Thyroid gland (tissue), 4 donors: ENCODE measurements at places on chromosomes 6 and 20. TPM values are rescaled to one million over a fixed set of nuclear protein-coding genes. Genes with fewer than 3 reads are reported as not detected.

DNA sequence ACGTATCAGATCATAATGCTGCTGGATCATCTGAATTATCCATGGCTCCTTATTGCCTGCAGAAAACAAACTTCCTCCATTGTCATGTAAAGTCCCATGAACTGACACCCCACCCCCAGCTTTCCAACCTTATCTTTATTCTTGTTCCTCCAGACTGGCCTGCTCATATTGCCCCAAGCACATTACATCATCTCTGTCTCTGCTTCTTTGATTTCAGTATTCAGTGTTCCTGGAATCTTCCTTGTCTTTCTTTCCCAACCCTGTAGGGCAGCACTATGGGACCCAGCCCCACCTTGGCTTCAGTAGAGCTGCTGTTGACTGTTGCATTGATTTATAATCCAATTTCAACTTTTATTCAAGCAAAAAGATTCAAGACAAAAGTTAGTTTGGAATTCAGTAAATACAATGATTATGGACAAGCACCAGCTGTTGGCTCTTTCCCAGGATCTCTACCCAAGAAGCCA lies 187.5 kb upstream of the ECI2 start:
- no peak for DNase-seq
- no peak overlapping the region for H3K4me3 ChIP-seq
- H3K4me1 ChIP-seq = peaks cover 3% of the 10 kb centered on the region
- H3K36me3 ChIP-seq = no peaks in the 10 kb centered on the region
- H3K27ac ChIP-seq = no peak overlapping the region

The FILIP1 gene
- total RNA-seq = 5.1 TPM

DNA sequence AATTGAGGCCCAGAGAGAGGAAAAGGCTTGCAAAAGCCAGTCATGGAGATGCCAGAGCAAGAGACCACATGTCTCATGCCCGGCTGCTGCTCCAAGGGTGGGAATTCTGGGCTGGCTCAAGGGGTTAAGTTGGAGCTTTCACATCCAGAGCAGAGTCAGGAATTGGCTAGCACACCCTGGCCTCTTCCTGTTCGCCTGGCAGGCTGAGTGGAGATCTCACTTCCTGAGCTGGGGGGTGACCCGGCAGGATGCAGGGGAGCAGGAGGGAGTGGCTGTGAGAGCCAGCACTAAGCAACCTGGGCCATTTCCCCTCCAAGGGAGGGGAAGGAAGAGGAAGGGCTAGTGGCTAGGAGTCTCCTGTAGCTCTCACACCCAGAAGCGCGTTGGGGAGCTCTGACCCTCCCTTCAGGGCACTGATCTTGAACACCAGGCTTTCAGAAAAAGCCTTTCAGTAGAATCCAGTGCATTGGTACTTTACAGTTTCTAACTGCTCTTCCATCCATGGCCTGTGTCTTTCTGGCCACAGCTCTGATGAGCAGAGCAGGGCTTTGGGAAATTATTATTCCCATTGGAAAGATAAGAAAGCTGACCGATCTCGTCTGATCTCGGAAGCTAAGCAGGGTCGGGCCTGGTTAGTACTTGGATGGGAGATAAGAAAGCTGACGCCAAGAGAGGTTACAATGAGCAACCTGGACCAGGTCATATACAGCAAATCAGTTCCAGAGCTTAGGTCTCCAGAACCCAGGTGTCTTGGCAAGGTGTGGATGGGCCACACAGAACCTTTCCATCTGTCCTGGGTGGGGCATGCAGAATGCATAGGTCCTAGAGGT lies 2.2 kb upstream of the CCM2L start:
- no peak overlapping the region for H3K27ac ChIP-seq
- H3K4me3 ChIP-seq = no peak overlapping the region
- peak; percentile 17 for DNase-seq
- no peaks in the 10 kb centered on the region for H3K27me3 ChIP-seq
- H3K4me1 ChIP-seq = peaks cover 17% of the 10 kb centered on the region

The ZBTB12 gene
- 1.2 TPM for total RNA-seq

GRCh38 chr20:62489932-62490263 lies 14.1 kb upstream of the GATA5 start:
- no peak for DNase-seq
- peak overlapping the region; percentile 22 for H3K27ac ChIP-seq
- peaks cover 6% of the 10 kb centered on the region for H3K27me3 ChIP-seq

The SAMD5 gene
- 8.9 TPM for total RNA-seq

DNA sequence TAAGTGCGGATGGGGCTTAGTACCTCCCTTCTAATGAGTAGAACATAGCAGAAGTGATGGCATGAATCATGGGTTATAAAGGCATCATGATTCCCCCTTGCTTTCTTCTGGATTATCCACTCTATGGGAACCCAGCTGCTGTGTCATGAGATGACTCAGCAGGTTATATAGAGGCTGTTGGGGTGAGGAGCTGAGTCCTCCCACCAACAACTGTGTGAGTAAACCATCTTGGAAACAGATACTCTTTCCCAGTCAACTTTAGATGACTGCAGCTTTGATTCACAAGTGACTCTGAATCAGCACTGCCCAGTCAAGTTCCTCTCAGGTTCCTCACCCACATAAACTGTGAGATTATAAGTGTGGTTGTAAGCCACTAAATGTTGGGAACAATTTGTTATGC lies 46.3 kb downstream of the FAM83B start:
- no peak overlapping the region for H3K27ac ChIP-seq
- H3K4me3 ChIP-seq = no peak overlapping the region
- no peak for DNase-seq
- H3K4me1 ChIP-seq = no peaks in the 10 kb centered on the region
- no peaks in the 10 kb centered on the region for H3K36me3 ChIP-seq

GRCh38 chr20:20212675-20213096 lies 155.2 kb upstream of the INSM1 start:
- no peak overlapping the region for H3K27ac ChIP-seq
- no peaks in the 10 kb centered on the region for H3K36me3 ChIP-seq
- no peaks in the 10 kb centered on the region for H3K27me3 ChIP-seq
- no peaks in the 10 kb centered on the region for H3K4me1 ChIP-seq
- no peak overlapping the region for H3K4me3 ChIP-seq
- no peak for DNase-seq

DNA sequence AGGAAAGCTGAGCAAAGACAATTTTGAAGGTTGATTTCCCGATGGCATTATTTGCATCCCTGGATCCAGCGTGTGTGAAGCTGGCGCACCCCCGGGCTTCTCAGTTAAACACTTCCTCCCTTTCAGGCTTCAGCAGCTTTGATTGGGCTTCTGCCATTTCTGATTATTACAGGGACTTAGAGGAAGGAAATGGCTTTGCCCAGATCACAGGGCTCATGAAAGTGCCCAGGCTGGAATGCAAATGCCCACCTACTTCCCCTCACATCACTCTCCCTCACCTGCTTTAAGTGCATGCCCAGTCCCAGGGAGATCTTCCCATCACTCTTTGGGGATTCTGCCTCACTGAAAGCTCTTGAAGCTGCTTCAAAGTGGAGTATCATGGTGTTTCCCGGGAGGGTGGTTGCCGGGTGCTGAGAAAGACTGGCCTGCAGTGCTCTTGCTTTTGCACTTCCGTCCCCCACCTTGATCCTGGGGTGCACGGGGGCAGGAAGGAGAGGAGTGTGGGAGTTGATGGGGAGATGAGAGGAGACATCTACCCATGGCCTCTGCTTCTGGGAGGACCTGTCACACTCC lies 28.3 kb downstream of the PHACTR3 start:
- H3K4me3 ChIP-seq = no peak overlapping the region
- no peak overlapping the region for H3K27ac ChIP-seq
- no peaks in the 10 kb centered on the region for H3K27me3 ChIP-seq
- no peaks in the 10 kb centered on the region for H3K4me1 ChIP-seq

- no peaks in the 10 kb centered on the region for H3K4me1 ChIP-seq
- H3K36me3 ChIP-seq = no peaks in the 10 kb centered on the region
- no peak overlapping the region for H3K27ac ChIP-seq
- no peaks in the 10 kb centered on the region for H3K27me3 ChIP-seq
These were observed 17.5 kb downstream of the GSTA2 start for GRCh38 chr6:52745764-52746201.

The RING1 gene
- 40.2 TPM for total RNA-seq

GRCh38 chr6:112743323-112743722 lies 396.2 kb downstream of the RFPL4B start:
- H3K36me3 ChIP-seq = no peaks in the 10 kb centered on the region
- DNase-seq = no peak
- H3K27me3 ChIP-seq = no peaks in the 10 kb centered on the region
- no peak overlapping the region for H3K27ac ChIP-seq

The SPATA25 gene
- total RNA-seq = not detected

- H3K27ac ChIP-seq = no peak overlapping the region
- H3K27me3 ChIP-seq = no peaks in the 10 kb centered on the region
- no peaks in the 10 kb centered on the region for H3K4me1 ChIP-seq
These were observed 3.5 kb downstream of the ENPP3 start for GRCh38 chr6:131640576-131640975.

DNA sequence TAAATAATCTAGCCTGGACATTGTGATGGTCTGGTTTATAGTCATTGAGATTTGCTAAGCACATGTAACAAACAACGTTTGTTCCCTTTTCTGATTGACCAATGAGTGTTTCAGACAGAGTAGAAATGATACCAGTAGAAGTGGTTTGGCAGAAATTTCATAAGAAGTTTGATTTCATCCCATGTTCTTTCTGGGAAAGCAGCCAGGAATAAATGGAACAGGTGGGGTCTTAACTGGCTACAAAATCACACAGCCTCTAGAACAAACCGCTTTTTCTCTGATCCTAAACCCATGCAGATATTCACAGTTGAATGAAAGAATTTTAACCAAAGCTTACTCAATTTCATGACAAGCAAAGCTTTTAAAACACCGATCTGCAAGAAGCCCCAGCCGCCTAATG lies 227.5 kb downstream of the UST start:
- H3K4me3 ChIP-seq = no peak overlapping the region
- no peaks in the 10 kb centered on the region for H3K27me3 ChIP-seq
- DNase-seq = no peak
- H3K4me1 ChIP-seq = peaks cover 13% of the 10 kb centered on the region
- H3K36me3 ChIP-seq = no peaks in the 10 kb centered on the region

- no peaks in the 10 kb centered on the region for H3K27me3 ChIP-seq
- no peak for DNase-seq
- no peaks in the 10 kb centered on the region for H3K36me3 ChIP-seq
- H3K27ac ChIP-seq = no peak overlapping the region
- no peak overlapping the region for H3K4me3 ChIP-seq
These were observed 5.7 kb upstream of the BACH2 start for GRCh38 chr6:90302320-90302719.

DNA sequence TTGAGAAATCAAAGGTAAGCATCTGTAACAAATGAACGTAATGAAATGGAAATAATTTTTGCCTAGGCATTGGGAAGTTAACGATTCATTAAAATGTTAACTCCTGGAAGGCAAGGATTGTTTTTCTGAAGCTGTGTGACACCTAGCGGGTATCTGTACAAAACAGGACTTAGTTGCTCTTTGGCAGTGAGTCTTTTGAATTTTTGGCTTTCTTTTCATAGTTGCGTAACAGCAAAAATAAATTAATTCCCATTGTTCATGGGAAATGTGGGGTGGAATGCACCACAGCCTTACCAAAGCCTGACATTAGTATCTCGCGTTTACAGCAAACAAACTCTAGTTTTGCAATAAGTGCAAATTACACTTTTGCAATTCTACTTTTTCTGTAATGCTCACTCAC lies 92.7 kb upstream of the DTNBP1 start:
- no peaks in the 10 kb centered on the region for H3K36me3 ChIP-seq
- H3K27me3 ChIP-seq = no peaks in the 10 kb centered on the region
- no peak overlapping the region for H3K4me3 ChIP-seq
- no peak overlapping the region for H3K27ac ChIP-seq
- no peak for DNase-seq
- H3K4me1 ChIP-seq = no peaks in the 10 kb centered on the region

GRCh38 chr20:19628570-19629134 lies 129.4 kb upstream of the RIN2 start:
- no peak overlapping the region for H3K27ac ChIP-seq
- H3K4me3 ChIP-seq = no peak overlapping the region
- no peaks in the 10 kb centered on the region for H3K4me1 ChIP-seq
- peak; percentile 71 for DNase-seq

- DNase-seq = no peak
- no peaks in the 10 kb centered on the region for H3K4me1 ChIP-seq
- H3K27me3 ChIP-seq = no peaks in the 10 kb centered on the region
- H3K4me3 ChIP-seq = no peak overlapping the region
- H3K27ac ChIP-seq = no peak overlapping the region
These were observed 7.7 kb downstream of the TREML2 start for GRCh38 chr6:41193171-41193734.

DNA sequence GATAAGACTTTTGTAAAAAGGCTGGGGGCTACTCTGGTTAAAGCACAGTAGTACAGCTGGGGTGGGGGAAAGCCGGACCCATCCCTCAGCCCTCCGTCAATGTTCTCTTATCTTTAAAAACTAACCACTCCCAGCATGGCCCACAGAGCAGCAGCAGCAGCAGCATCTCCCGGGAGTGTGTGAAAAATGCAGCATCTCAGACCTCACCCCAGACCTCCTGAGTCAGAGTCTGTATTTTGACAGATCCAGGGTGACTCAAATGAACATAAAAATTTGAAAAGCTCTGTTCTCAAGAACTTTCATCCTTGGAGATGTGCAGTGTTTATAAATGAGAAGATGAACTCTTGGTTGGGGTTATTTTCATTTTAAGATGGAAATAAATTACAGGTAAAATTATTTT lies 277.7 kb upstream of the ECI2 start:
- H3K27me3 ChIP-seq = no peaks in the 10 kb centered on the region
- no peak overlapping the region for H3K4me3 ChIP-seq
- no peaks in the 10 kb centered on the region for H3K36me3 ChIP-seq
- H3K4me1 ChIP-seq = no peaks in the 10 kb centered on the region
- H3K27ac ChIP-seq = no peak overlapping the region
- no peak for DNase-seq

The TFAP2D gene
- not detected for total RNA-seq

The FGD2 gene
- 25.8 TPM for total RNA-seq

GRCh38 chr6:73515204-73515655 lies 5.6 kb downstream of the EEF1A1 start:
- peaks cover 32% of the 10 kb centered on the region for H3K36me3 ChIP-seq
- H3K27ac ChIP-seq = no peak overlapping the region
- H3K4me3 ChIP-seq = no peak overlapping the region
- peaks cover 32% of the 10 kb centered on the region for H3K4me1 ChIP-seq
- peak; percentile 56 for DNase-seq
- no peaks in the 10 kb centered on the region for H3K27me3 ChIP-seq

- H3K36me3 ChIP-seq = peaks cover 16% of the 10 kb centered on the region
- DNase-seq = no peak
- H3K27ac ChIP-seq = no peak overlapping the region
- H3K27me3 ChIP-seq = peaks cover 29% of the 10 kb centered on the region
- H3K4me1 ChIP-seq = no peaks in the 10 kb centered on the region
These were observed 8.0 kb downstream of the NKX2-4 start for GRCh38 chr20:21389368-21389767.

- H3K4me1 ChIP-seq = no peaks in the 10 kb centered on the region
- no peak overlapping the region for H3K27ac ChIP-seq
These were observed 29.1 kb downstream of the TXLNB start for GRCh38 chr6:139262519-139263300.

- peaks cover 21% of the 10 kb centered on the region for H3K4me1 ChIP-seq
- H3K36me3 ChIP-seq = no peaks in the 10 kb centered on the region
- DNase-seq = no peak
- H3K27ac ChIP-seq = peak overlapping the region; percentile 76
- no peak overlapping the region for H3K4me3 ChIP-seq
- no peaks in the 10 kb centered on the region for H3K27me3 ChIP-seq
These were observed 27.8 kb downstream of the CLIC5 start for GRCh38 chr6:45987856-45988255.
